GM10248 (cell line): ENCODE measurements at places on chromosomes 13 and 19.

GRCh38 chr19:52351512-52351911 lies 15.5 kb downstream of the ZNF610 start:
- no peak for DNase-seq

- no peak for DNase-seq
Measured at GRCh38 chr19:36244066-36244465, 29.2 kb downstream of the ZNF146 start.

DNA sequence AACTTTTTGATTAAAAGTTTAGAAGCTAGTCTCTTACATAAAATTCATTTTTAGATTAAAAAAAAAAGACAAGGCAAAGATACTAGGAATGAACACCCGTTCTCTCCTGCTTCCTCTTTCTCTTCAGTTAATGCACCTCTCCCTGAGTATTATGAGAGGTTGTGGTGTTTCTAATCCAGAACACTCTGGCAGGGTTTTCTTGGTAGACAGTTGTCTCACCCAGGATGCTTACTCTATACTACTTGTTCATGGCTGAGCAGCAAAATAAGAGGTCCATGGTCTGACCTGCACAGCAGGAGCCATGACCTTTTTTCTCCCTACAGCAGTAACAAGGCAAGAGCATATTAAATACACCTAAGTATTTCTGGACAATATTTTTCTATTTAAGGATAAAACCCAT lies 62.0 kb downstream of the MICU2 start:
- DNase-seq = no peak

GRCh38 chr19:46019270-46019669 lies 3.6 kb downstream of the PGLYRP1 start:
- no peak for DNase-seq

GRCh38 chr13:66222926-66223325 lies 1007.2 kb downstream of the PCDH9 start:
- DNase-seq = no peak

DNA sequence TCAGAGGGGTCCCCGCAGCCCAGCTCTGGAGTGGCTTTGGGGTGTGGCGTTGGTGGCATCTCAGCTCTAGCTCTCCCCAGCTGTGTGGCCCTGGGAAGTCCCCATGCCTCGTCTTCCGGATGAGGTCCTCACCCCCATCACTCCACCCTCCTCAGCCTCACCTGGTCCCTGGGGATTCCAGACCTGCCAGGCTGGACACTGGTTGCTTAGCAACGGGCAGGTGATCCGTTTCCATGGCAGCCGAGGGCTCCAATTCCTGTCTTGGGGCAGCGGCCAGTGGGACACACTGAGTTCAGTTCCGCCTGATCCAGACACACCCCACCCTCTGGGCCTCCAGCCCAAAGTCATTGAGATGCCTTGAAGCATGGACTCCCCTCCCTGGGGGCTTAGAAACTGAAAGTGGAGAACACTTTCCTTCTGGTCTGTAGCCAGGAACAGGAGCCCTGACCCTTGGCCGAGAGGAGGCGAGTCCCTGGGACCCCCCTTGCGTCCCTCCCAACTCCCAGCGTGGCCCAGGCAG lies 7.7 kb upstream of the MISP start:
- peak; percentile 59 for DNase-seq
